ENCODE measurements at places on chromosomes 12 and 14.

DNA sequence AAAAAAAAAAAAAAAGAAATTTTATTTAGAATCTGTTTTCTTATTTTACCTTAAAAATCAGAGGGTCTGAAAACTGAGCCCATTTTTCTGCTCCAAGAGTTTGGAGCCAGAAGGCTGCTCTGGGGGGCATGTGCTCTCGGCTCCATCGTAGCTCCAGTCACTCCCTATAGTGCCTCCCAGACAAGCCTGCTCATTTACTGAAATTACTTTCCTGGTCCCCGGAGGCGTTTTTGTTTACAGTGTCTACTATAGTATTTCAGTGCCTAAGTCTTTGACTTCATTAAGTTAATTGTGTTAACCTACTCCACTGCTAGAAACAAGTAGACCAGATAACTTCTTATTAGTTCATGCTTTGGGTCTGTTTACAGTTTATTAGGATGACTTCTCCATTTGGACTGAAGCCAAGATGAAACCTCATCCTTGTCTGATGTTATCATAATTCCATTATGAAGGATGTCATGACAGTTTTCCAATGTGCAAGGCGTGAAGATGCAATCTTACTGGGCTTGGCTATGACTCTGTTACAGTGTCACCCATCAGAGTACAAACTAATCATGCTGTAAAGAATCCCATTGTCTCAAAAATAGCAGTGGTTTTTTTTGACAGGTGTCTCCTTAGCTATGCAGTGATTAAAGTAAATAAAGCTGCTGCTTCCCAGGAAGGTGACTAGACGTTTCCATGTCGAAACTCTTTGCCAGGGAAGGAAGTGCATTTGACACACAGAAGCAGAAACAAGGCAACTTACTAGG lies 182.3 kb downstream of the TMEM132C start:
- DNase-seq, result no peak

- DNase-seq, result no peak
These were observed 3.5 kb downstream of the XRCC3 start for GRCh38 chr14:103711516-103712431.

GRCh38 chr14:23829736-23830471 lies 123.7 kb upstream of the DHRS4 start:
- no peak for DNase-seq

DNA sequence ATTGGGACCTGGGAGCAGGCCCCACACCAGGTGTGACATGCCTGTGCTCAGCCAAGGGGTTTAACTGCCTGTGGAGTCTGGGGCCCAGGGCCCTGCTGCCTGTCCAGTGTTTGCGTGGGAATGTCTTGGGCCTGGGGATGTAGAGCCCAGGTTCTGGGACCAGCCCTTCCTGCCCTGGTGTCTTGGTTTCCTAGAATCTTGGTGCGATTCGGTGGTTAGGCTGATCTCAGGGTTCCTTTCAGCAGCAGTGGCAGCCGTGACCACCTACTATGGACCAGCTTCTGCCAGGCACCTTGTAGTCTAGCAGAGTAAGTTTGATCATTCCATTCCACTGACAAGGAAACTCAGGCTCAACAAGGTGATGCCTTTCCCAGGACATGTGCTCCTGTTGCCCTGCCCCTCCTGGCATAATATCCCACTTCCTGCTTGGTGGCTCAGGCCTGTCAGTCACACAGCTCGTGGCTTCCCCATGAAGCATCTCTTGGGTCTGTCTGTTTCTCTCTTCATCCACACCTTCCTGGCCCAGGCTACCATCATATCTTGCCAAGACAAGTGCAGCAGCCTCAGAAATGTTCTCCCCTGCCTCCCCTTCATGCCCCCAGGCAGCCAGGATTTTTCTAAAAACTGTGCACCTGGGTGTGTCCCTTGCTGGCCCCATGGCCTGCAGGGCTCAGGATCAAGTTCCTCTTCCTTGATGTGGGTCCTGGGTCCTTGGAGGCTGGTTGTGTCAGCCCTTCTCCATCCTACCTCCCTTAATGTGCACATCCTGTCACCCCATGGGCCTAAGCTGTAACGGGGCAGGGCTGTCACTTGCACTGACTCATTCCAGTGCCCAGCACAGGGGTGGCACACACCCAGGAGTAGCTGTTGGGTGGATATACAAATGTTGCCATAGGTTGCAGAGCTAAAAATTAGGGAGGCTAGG lies 101.6 kb downstream of the SLC25A47 start:
- DNase-seq, result peak; percentile 47

- DNase-seq, result no peak
These were observed 1.5 kb downstream of the HIF1A start for GRCh38 chr14:61696753-61697318.

GRCh38 chr12:9928607-9929006 lies 3.6 kb downstream of the CLEC2A start:
- no peak for DNase-seq

DNA sequence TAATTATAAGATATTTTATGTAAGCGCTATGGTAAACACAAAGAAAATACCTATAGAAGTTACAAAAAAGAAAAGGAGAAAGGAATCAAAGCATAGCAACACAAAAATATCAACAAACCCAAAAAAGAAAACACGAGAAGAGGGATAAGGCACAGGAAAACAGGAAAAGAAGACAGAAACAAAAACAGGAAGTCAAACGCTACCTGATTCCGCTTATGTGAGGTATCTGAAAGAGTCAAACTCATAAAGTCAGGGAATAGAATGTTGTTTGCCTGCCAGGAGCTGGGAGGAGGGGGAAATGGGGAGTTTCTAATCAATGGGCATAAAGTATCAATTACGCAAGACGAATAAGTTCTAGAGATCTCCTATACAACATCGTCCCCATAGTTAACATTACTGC lies 39.9 kb upstream of the GPR132 start:
- DNase-seq, result no peak

Measured in NCI-H1694 treated with DMSO at 0.1 percent for 48 hours (cell line).